Fibroblast of lung (primary cell): ENCODE measurements at places on chromosomes 4 and X.
A peak's percentile ranks its signal among the peaks of the same experiment; 100 is the strongest.

GRCh38 chrX:111483135-111483534 is 28.3 kb upstream of the SERTM2 start:
- DNase-seq, result no peak

GRCh38 chrX:13652287-13652793 is 601 bp upstream of the TCEANC start:
- peak; percentile 97 for DNase-seq

DNA sequence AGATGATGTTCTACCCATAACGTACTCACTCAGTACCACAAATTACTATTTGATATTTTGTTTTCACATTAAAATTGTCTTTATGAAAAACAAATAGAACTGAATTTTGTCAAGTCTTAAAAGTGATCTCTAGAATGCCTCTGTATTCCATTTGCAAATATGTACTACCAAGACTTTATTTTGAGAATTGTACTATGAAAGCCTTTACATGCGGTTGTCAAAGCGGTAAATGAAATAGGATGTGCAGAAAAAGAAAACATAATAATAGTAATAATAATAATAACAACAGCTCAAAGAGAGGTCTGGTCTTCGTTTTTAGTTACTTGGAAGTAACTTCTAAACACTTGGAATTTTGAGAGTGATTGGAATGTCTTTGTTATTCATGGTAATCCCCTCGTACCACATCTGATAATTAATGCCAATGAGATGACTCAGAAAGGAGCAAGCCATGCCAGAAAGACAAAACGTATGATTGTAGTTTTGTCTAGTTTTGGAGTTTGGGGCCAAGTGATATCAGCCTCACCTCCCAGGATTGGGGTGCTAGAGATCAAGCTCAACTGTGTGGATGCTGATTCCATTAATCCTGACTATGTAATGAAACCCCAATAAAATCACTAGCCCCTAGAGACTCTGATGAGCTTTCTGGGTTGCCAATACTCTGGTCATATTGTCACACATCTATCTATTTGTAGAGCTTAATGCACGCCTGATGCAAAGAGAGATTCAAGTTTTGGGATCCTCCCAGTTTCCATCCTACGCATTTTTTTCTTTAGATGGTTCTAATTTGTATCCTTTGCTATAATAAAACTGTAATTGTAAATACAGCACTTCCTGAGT is 20.2 kb upstream of the CTSO start:
- peak; percentile 77 for DNase-seq

- no peak for DNase-seq
Measured at GRCh38 chr4:10589321-10589720, 95.2 kb downstream of the CLNK start.

GRCh38 chr4:89056953-89057398 is at the start of gene FAM13A:
Gene FAM13A (minus strand): TSS chr4:89057185. CDS start chr4:89056964, 221 bp downstream.
- DNase-seq, result peak; percentile 99
